GM06990 (cell line): ENCODE measurements at places on chromosomes 4 and X.

- DNase-seq, result no peak
These were observed 97.1 kb downstream of the LDB2 start for GRCh38 chr4:16801356-16801755.

DNA sequence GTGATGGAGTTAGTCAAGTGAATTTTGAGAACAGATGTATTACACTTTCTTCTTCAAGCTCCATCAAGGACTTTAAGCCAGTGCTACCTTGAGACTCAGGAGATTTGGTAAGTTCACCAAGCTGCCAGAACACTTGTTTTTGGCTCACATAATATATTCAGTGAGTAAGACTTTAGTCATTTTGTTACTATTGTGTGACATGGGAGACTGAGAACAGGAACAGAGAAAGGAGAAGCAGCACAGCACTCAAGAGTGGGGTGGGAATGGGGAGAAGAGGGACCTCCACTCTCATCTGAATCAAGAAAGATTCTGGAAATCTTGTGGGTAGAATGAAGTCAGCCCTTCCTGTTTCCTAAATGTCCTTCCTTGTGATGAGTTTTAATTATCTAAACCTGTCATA is 87.3 kb upstream of the TET2 start:
- DNase-seq, result peak; percentile 65

- no peak for DNase-seq
These were observed 6.4 kb upstream of the SMIM9 start for GRCh38 chrX:154840856-154841255.

- no peak for DNase-seq
These were observed 24.2 kb downstream of the FAM156A start for GRCh38 chrX:52933976-52934703.

DNA sequence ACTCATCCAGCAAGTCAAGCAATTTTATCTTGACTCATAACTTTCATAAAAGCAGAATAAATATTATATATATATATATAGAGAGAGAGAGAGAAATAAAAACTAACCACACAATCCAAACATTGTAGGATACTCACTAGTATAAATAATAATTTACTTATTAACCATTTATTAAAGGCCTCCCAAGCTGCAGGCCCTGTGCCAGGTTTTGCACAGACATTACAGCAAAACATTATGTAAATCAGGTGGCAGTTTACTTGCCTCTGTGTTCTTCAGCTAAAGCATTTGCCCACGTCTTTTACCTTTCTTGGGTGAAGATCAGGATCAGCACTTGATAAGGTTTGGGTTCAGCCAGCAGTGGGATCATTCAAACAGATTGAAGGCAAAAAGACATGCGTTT is 75.6 kb downstream of the CLDN22 start:
- DNase-seq, result no peak

DNA sequence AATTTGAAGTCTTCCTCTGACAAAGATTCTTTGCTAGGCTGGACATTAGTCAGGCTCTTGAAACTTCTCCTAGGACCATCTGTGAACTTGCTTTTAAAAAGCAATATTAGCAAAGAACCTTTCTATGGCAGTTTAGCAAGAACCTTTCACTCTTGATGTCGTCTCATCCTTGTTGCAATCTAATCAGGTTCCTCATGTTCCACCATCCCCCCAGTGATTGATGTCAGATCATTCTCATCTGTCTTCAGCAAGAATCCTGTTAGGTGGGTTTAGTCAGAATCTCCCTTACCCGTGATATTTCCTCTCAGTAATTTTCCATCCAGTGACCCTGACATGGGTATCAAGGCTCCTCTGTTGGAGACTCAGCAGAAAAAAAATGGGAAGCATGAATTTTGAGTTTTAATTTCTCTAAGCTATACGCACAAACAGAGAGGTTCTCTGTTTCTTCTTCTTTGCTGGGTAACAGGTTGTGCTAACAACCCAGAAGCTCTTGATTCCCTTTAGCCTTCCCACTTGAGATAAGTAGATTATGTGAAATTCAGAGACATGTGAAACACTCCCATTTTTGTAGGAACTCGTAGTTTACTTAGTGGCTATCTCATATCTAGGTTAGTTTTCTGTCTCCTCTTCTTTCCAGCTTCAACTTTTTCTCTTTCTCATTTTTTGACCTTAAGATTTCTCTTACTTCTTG is 507.4 kb downstream of the C4orf33 start:
- DNase-seq, result no peak

- DNase-seq, result no peak
These were observed 189.6 kb downstream of the BCOR start for GRCh38 chrX:39907964-39908661.

DNA sequence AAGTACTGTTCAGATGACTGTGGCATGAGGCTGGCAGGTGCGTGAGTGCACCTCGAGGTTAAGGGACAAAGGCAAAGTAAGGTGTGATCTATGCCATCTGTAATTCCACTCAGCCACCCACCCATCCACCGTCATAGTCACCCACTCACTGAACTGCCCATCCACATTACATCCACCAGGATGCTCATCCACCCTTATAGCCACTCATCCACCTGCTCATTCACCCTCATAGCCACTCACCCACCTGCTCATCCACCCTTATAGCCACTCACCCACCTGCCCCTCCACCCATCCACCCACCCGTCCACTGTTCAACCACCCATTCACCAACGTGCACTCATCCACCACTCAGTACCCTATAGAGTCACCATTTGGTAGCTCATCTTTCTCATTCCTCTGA is 64.1 kb upstream of the UXT start:
- DNase-seq, result no peak

GRCh38 chrX:7996414-7996813 is 69.2 kb upstream of the PNPLA4 start:
- no peak for DNase-seq

- no peak for DNase-seq
These were observed 137.6 kb downstream of the CPZ start for GRCh38 chr4:8730159-8730558.

DNA sequence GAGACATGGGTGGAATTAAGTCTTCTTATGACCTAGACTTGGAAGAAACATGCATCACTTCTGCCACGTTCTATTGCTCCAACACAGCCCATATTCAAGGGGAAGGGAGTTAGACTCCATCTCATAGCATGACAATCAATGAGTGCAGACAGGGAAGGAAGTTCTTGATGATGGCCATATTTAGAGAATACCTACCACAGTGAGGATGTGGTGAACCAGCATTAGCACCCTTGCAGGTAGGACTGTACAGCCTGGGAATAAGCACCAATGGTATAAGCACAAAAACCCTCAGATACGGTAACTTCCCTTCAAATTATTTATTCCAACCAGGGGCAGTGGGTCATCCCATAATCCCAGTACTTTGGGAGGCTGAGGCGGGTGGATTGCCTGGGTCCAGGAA is 29.8 kb downstream of the PAGE2 start:
- DNase-seq, result no peak

GRCh38 chr4:91064157-91064853 is 937.1 kb downstream of the CCSER1 start:
- DNase-seq, result no peak

DNA sequence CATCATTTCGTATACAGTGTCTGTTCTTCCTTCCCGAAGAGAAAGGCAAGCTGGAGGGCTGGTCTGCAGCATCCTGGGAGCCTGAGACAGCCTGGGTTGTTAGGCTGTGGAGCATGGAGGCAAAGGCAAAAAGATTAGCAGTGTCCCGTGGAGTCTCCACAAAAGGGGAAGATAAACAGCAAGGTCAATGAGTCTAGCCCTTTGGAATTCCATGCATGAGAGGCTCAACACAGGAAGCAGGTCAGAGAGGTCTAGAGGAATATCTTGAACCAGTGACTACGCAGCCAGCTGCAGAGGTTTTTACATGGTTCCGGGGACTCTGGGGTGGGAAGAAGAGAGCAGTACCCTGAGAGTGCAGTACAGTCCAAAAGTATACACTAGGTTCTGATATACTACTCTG is 12.2 kb upstream of the MCF2 start:
- DNase-seq, result no peak

- DNase-seq, result no peak
These were observed 492.6 kb downstream of the BCOR start for GRCh38 chrX:39605183-39605582.

GRCh38 chr4:526189-526909 is 27.3 kb downstream of the PIGG start:
- no peak for DNase-seq

GRCh38 chr4:77773101-77773500 is 46.1 kb downstream of the CNOT6L start:
- no peak for DNase-seq
